NCI-H1048 (cell line): ENCODE measurements at places on chromosomes 6 and 20.
A peak's percentile ranks its signal among the peaks of the same experiment; 100 is the strongest.

- no peak for DNase-seq
Measured at GRCh38 chr6:130269969-130270635, 47.4 kb upstream of the SAMD3 start.

DNA sequence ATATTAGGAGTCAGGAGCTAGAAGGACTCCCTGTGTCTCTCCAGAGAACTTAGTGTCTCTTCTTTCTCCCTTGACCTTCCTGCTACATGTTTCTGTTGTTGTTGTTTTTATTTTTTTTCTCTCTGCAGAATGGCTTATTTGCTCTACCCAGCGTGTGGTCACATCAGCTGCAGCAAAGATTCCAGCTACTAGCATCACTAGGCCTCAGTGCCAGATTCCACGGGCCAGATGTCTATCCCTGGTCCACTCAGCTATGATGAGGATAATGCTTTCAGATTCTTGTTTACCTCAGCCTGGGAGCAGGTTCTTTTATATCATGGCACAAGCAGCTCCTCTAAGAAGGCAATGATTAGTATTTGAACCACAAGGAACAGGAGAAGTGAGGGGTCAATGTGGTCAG is 110.0 kb downstream of the PLCB1 start:
- no peak for DNase-seq

DNA sequence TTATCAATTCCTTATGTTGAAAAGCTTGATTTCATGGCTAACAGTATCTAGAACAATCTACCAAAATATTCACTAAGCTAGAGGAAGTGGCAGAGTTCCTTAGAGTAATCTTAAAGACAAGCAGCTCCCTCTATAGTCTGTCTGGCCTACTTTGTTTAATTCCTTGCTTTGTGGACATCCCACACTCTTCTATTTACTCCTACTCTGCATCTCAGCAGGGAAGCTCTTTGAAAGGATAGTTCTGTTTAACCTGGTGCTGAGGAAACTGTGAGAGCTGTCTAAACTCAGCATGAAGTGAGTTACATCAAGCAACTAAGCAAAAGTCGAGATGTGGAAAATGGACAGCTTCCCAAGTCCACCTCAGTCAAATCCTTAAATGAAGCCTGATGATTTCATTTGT is 4.3 kb downstream of the REV3L start:
- DNase-seq = no peak

- DNase-seq = no peak
Measured at GRCh38 chr6:52598824-52599190, 21.9 kb upstream of the TRAM2 start.

DNA sequence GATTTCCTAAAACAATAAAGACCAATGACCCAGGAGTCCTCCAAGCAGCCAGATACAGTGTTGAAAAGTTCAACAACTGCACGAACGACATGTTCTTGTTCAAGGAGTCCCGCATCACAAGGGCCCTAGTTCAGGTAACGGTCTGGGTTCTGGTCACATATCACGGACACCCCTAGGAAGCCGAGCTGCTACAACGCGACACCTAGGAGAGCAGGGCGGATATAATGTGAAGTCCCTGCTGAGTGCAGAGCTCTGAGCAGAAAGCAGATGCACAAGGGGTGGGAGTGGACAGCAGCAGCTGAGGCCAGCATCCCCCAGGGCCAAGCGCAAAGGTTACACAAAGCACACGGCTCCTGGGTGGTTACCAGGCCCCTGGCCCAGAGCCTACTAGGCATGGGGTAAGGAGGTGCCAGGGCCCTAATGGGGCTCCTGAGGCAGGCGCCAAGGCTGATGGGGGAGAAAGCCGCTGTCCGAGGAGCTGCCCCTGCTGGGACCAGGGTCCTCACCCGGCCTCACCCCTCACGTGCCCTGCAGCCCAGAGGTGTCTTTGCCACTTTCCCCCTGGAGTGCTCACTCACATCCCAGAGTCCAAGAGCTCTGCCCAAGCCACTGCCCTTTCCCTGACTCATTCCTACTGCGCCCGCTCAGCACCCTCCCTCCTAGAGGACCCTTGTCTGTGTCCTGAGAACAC is 8.4 kb downstream of the CST7 start:
- DNase-seq = no peak

- DNase-seq = no peak
Measured at GRCh38 chr6:55812509-55812908, 62.9 kb downstream of the BMP5 start.

DNA sequence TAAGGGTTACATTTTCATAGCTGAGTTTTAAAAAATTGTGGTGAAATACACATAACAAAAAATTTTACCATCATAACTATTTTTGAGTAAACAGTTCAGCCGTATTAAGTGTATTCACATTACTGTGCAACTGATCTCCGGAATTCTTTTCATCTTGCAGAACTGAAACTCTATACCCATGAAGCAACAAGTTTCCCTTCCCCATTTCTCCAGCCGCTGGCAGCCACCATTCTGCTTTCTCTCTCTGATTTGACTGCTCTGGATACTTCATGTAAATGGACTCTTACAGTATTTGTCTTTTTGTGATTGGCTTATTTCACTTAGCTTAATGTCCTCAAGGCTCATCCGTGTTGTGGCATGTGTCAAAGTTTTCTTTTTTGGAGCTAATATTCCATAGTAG is 341.6 kb downstream of the QKI start:
- no peak for DNase-seq

- no peak for DNase-seq
Measured at GRCh38 chr20:1909097-1909496, 13.9 kb downstream of the SIRPA start.

GRCh38 chr6:78999737-79000136 is 78.3 kb downstream of the PHIP start:
- no peak for DNase-seq

DNA sequence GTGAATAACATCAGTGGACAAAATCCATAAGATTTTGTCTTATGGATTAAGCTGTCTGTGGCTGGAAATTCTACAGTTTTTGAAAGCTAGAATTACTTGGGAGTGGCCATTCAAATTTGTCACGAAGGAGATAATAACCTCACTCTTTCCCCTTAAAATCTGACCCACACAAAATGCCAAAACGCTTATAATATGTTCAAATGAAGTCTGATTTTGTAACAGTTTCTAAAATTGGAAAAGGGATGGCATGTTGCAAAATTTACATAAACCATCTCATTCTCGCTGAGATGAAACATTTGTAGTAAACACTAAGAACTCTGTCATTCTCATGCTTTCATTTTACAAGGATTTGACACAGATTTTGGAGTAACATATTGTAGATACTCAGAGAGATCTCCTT is 112.7 kb downstream of the GJA1 start:
- no peak for DNase-seq

DNA sequence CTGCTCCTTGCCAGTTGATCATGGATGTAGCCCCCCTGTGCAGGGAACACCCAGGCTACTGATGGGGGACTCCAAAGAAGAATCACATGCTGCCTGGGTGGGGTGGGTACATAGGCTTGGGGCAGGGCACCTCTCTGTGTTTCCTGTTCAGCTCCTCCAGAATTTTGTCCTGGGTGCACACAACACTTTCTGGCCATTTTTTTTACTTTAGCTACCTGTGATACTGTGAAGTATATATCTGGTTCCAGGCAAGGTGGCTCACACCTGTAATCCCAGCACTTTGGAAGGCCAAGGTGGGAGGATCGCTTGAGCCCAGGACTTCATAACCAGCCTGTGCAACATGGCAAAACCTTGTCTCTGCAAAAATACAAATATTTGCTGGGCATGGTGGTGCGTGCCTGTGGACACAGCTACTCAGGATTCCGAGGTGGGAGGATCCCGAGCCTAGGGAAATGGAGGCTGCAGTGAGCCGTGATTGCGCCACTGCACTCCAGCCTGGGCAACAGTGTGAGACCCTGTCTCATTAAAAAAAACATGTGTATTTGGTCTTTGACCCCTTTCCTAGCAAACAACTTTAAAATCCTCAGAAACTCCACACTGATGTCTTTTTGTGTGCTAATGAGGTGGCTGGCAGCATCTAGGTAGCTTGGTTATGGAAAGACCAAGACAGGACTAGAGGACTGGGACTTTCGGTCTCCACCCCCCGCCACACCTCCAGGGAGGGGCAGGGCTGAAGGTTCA is 14.1 kb downstream of the SLC4A11 start:
- no peak for DNase-seq

GRCh38 chr20:59790346-59790745 is 143.1 kb downstream of the SYCP2 start:
- no peak for DNase-seq

- DNase-seq = no peak
Measured at GRCh38 chr6:107635057-107635515, 145.2 kb downstream of the SOBP start.

DNA sequence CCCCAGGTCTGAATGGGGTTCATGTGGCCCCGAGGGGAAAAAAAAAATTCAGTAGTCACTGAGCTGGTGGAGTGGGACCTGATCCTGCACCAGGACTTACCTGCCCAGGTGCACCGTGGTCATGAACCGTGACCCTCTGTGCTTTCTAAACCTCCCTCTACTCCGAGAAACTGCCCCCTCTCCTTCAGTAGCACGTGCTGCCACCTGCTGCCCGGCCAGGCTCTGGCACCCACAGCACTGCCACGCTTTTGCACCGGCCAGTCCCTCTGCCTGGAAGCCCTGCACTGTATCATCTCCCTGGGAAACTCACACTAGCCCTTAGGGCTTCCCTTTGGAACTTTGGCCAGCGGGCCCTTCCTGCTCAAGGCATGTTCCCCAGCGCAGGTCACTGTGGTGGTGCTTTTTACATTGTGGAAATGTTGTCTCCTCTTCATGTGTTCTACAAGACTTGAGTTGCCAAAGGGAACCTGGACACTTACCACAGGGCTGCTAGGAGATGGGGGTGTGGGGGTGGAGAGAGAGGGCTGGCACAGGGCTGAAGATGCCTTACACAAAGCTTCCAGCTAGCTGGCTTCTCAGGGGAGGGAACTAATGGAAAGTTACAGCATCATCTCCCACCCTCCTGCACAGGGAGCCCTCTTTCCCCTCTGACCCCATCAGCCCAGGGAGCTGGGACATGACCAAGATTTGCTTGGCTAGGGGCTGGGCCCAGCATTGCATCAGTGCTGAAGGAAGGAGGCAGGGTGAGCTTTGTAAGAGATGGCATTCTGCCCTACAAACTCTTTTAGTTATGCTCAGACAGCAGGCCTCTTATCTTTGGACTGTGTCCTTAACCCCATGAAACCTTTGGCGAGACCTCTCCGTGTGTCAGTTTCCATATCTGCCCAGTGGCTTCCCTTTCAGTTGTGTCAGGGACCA is 2.5 kb upstream of the PTPRT start:
- peak; percentile 3 for DNase-seq

GRCh38 chr6:2756241-2756640 is 5.5 kb upstream of the MYLK4 start:
- no peak for DNase-seq

DNA sequence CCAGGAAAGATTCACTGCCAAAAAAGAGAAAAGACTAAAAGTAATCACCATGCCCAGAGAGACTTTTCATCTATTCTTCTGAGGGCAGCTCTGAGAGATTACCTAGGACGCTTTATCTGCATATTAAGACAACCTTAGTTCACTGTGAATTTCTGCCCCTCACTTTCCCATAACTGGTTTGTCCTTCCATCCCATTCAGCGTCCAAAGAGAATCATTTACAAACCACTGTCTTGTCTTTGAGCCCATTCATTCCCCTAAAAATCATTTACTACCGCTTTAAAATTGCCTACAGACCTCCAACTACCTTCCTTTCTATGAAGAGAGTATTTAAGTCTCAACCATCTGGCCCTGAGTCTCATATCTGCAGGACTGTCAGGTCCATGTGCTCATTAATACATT is 149.0 kb downstream of the PDSS2 start:
- no peak for DNase-seq

GRCh38 chr6:111973118-111973761 is 80.7 kb upstream of the CCN6 start:
- no peak for DNase-seq

- DNase-seq = no peak
Measured at GRCh38 chr6:120558294-120558693, 776.0 kb downstream of the TBC1D32 start.
